ENCODE measurements at places on chromosomes 13 and 19.

DNA sequence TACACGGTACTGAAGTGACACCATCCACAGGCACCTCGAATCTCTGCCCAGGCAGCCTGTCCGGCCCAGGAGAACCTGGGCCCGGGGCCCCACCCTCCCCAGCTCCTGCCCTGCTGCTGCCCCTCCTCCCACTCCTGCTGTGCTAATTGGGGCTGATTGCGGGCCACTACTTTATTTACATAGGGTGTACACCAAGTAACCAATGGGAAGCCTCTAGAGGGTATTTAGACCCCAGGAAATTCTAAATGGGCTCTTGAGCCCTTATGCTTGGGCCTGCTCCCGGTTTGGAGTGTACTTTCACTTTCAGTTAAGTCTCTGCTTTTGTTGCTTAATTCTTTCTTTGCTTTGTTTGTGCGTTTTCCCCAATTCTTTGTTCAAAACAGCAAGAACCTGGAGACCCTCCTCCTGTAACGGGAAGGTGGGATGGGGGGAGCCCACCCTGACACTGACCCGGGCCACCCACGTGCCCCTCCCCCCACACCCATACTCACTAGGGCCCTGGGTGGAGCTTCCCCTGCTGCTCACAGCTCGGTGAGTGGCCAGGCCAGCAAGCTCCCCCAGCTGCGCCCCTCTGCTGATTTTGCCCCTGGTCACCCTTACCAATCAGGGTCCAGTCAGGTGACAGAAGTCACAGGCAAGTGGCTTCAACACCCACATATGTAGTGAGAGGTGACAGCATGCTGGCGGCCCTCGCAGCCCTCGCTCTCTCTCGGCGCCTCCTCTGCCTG, 9.4 kb downstream of the SCGB2B2 start:
- DNase-seq = no peak

- DNase-seq = no peak
Measured at GRCh38 chr19:2150794-2151338, 500 bp downstream of the AP3D1 start.

DNA sequence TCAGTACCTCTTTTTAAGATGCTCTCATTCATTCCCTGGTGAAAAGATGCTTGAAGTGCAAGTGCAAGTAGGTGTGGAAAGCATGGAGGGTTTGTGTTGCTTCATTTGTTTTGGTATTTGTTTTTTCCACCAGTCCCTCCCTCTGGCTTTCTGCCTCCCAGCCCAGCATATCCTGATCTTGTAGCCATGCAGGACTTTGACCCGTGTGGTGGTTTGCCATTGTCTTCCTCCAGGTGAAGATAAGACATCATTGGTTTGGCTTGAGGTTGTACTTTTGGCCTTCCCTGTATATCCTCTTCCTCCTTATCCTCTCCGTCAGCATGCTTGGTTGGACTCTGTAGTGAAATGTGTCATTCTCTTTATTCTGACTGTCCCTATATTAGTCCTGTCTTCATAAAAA, 9.1 kb downstream of the SPINT2 start:
- DNase-seq = no peak

DNA sequence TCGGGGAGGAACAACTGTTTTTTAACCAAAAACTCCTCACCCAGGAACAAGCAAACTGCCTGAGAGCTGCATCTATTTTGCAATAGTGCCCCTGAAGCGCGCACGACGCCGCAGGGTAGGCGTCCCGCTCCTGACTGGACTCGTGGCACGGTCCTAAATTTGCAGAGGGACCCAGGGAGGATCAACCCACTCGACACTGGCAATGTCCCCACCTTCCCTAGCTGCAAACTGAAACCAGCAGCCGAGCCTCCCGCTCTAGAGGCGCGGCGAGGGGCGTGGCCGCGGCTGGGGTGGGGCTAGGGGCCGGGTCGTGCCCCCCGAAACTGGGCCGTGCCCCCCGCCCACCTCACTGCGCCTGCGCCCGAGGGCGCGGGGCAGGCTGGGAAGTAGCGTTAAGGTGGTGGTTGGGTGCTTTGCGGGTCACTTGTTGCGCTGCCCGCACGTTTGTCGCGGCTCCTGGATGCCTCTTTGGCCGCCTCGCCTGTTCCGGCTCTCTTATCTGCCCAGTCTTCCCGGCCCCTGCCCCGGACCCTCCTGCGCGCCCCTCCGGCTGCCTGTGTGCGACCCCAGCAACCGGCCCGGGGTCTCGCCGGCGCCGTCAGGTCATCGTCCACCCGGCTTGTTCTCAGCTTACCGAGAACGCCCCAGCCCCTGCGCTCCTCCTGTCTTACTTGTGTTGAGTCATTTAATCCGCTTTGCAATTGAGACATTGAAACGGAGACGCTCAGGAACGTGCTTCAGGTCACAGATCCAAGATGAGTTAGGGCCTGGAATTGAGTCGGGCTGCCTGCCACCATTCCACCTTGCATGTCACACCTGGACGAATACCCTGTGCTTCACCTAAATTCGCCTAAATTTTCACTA, 37.9 kb upstream of the LSM14A start:
- peak; percentile 63 for DNase-seq

- DNase-seq = no peak
Measured at GRCh38 chr19:23956051-23956450, 41.4 kb downstream of the ZNF726 start.

DNA sequence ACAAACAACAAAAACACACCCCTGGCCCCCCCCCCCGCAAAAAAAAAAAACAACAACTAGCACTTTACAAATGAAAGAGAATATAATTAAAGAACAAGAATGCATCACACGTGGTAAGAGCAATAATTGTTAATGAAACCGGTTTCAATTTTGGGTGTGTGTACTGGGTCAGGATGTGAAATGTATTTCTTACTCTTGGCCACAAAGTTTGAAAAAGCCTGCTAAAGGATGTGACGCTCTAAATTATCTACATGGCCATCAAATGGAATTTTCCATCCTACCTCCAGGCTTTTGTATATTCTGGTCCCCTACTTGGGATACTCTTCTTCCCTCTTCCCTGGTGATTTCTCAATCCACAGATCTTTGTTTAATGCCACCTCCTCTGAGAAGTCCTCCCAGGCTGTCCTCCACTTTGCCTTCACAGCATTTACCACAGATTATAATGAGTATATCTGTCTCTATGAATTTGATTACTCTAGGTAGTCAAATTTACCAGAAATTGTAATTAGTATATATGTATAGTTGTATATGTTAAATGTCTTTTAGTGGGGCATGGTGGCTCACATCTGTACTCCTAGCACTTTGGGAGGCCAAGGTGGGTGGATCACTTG, 2.1 kb downstream of the SARS2 start:
- DNase-seq = no peak

- DNase-seq = no peak
Measured at GRCh38 chr13:28426381-28426780, 68.5 kb downstream of the FLT1 start.

GRCh38 chr19:53549340-53549739, 11.4 kb downstream of the ZNF331 start:
- DNase-seq = no peak

DNA sequence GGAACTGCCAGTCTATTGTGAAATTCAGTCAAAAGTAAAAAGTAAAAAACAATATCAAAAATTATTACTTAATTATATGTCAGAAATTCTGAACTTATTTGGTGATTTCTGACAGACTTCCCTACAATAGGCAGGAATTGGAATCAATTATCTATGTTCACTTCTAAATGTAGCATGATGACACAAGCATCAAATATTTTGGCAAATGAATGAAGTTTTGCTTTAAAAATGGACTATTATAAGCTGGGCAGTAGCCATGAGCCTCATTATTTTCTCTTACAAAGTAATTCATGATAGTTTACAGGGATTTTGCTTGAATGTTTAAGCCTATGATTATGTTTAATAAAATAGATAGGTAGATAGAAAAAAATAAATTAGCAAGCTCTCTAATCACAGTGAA, 582.6 kb downstream of the SLITRK6 start:
- no peak for DNase-seq

DNA sequence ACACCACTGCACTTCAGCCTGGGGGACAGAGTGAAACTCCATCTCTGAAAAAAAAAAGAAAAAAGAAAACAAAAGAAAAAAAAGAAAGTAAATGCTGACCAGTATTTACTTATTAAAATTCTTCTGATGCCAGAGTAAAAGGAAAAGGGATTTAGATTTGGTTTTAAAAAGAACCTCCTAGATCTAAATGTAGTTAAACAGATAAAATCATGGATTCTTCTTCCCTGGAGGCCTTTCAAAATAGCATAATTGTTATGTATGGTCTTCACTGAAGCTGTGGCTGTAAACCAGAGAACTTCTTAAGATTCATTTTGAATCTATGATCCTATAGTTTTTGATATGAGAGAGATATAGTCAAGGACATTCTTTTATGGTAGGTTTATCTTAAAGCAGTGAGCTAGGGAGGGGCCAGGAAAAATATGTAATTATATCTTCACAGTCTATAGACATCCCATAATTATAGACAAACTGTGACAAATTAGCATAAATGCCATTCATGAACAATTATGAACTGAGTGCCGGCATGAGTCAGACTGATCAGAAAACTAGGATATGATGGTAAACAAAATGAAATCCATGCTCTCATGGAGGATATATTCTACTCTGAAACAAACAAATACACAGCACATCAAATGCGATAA, 14.9 kb upstream of the STK24 start:
- no peak for DNase-seq

GRCh38 chr13:67204764-67205163, 25.4 kb downstream of the PCDH9 start:
- DNase-seq = no peak

DNA sequence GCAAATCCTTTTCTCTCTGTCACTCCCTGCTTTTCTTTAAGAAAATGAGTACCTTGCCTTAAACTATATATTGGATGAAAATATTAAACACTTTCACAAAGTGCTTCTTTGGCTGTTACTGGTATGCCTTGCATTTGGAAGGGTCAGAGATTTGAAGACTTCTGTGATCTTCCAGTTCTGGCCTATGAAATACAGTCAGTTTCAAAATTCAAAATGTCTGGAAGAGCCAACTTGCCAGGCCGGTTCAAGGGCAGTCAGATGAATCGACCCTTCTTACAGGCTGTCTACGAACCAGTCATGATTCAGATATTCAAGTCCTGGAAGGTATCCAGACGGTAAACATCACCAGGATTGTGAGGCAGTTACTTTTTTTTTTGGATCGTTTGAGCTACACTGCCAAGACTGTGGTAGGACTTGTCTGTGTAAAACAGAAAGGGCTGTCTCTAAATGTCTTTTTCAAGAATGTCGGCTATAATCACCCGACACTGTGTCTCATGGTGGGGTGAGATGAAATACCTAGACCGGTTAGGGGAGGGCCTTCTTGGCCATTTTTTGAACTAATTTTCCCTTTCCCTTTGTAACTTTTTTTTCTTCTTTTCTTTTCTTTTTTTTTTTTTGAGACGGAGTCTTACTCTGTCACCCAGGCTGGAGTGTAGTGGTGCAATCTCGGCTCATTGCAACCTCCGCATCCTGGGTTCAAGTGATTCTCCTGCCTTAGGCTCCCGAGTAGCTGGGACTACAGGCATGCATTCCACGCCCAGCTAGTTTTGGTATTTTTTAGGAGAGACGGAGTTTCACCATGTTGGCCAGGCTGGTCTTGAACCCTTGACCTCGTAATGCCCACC, 11.2 kb downstream of the ACTN4 start:
- peak; percentile 57 for DNase-seq

DNA sequence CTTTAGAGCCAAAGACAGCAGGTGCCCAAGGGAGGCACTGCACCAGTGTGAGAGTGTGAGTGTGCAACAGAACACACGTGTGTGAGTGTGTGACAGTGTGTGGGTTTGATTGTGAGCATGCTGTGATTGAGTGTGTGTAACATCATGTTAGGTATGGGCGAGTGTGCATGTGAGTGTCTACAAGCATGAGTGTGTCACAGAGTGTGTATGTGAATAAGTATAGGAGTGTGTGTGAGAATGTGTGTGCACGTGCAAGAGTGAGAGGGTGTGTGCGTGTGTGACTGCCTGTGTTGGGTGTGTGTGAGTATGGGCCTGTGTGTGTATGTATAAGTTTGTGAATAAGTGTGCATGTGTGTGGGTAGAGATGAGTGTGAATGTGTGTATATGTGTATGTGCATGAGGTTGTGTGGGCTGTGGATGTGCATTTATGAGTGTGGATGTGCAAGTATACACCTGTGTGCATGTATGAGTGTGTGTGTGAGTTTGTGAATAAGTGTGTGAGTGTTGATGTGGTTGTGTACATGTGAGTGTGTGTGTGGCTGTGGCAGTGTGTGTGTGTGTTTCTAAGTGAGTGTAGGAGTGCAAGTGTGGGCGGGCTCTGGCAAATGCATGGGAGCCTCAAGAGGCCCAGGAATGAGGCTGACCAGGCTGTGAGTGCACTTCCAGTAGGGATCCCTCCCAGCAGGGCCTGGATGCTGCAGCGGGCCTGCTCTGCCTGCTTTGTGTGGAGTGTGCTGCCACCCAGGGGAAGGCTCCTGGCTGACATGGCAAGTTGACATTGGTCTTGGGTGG, 198.4 kb downstream of the COL4A1 start:
- peak; percentile 6 for DNase-seq

- DNase-seq = no peak
Measured at GRCh38 chr13:80363890-80364503, 23.1 kb upstream of the SPRY2 start.

GRCh38 chr13:114148521-114148855, 16.1 kb upstream of the RASA3 start:
- no peak for DNase-seq

DNA sequence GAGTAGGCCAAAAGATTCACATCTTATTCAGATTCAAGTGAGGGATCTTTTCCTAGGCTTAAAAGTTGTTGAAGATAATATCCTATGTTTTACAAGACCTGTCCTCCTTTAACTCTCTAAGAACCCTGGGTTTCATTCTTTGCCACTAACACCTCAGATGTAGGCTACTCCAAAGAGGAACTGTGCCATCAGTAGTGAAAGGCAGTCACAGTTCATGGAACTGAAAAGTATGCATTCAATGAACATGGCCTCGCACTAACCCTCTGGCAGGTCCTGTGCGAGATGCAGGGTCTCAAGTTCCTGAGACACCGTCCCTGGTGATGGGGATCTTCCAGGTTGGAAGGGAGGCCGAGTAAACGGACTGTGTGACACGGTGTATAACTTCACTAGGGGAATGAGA, 4.3 kb downstream of the LGALS14 start:
- DNase-seq = no peak

- no peak for DNase-seq
Measured at GRCh38 chr13:75316427-75316826, 165.5 kb downstream of the TBC1D4 start.

Data from NCI-H1048 (cell line).